Activated CD4-positive, alpha-beta T cell treated with anti-CD3 and anti-CD28 coated beads for 36 hours (primary cell): ENCODE measurements at places on chromosomes 1 and 21.

GRCh38 chr1:168468042-168468809 is 75.6 kb downstream of the XCL2 start:
- no peak for DNase-seq

- no peak for DNase-seq
Measured at GRCh38 chr1:93681989-93682412, 364 bp upstream of the BCAR3 start.

GRCh38 chr21:14716761-14717396 is 170.8 kb upstream of the SAMSN1 start:
- DNase-seq, result no peak

DNA sequence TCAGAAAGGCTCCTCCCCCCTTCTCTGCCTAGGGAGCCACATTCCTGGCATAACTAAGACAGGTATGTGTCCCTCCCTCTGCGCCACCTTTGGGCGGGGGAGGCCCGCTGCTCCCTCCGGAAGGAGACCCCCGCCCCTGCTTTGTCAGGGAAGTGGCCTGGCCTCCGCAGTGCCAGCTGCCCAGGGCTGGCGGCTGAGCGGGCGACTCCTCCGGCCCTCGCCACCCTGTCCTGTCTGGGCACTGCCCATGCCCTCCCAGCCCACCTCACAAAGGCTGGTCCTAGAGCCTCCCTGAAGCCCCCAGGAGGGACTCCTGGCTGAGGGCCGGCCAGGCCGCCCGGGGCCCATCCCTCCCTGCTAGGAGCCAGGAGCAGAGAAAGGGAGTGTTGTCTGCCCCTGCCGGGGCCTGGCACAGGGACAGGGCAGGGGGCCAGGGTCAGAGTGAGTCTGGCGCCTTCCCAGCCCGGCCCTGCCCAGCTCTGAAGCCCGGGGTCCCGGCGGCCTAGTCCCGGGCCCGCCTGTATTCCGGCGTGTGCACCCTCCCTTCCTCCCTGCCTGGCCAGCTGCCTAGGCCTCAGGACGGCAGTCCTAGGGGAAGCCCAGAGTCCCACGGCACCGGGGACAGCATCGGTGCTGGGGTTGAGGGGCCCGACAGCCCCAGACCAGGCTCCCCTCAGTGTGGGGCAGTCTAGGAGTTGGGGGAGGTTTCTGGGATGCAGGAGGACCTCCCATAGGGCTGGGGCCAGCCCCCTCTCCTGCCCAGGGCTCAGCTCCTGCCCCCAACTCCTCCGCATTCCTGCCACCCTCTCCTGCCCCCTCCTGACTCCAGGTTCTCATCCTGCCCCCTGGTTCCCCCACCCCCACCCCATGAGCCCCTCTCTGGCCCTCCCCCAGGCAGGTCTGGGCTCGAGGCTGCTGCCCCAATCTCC is 5.1 kb downstream of the AGRN start:
- no peak for DNase-seq

- DNase-seq, result no peak
Measured at GRCh38 chr1:35001743-35002142, 16.6 kb upstream of the TMEM35B start.

DNA sequence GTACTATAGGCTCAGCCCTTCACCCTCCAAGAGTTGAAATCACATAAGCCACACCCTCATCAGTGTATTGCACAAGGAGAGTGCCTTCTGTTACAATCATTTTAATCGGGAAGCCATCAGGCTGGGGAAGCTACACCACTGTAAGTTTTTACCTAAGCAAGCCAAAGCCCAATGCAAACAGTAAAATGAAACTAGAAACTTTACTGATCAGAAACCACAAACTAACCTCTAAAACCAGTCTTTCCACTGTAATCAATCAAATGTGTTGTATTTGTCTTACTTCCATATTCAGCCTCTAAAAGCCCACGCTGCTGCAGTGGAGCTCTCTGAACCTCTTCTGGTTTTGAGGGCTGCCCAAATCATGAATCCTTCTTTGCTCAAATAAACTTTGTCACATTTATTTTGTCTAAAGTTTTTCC is 26.2 kb downstream of the CAPN8 start:
- DNase-seq, result peak; percentile 26

- no peak for DNase-seq
Measured at GRCh38 chr1:222656391-222657155, 38.7 kb downstream of the MIA3 start.

DNA sequence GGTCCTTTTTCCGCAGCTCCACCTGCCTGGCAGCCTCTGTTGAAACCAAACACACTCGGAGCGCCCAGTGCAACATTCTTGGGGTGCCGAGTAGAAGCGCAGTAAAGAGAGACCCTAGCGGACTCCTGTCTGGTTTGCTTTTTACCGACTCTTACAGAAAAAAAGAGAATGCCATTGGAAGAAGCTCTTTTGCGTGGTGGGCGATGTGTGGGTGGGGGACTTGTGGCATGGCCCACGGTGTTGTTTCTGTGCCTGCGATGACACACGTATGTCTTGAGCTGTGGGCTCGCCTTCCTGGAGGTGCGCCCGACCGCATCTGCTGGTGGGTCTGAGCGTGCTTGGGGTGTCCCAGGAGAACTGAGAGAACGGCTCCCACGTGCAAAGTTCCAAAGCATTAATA is 7.3 kb upstream of the BARHL2 start:
- DNase-seq, result no peak

GRCh38 chr1:57752843-57753242 is 329.0 kb upstream of the DAB1 start:
- DNase-seq, result no peak

GRCh38 chr21:42414928-42415769 is 11.4 kb downstream of the UBASH3A start:
- DNase-seq, result peak; percentile 99

GRCh38 chr1:21157054-21157453 is 19.6 kb downstream of the EIF4G3 start:
- DNase-seq, result no peak

- no peak for DNase-seq
Measured at GRCh38 chr1:66402194-66402593, 131.8 kb upstream of the SGIP1 start.

GRCh38 chr1:236997361-236997760 is 6.9 kb downstream of the MT1HL1 start:
- DNase-seq, result no peak

DNA sequence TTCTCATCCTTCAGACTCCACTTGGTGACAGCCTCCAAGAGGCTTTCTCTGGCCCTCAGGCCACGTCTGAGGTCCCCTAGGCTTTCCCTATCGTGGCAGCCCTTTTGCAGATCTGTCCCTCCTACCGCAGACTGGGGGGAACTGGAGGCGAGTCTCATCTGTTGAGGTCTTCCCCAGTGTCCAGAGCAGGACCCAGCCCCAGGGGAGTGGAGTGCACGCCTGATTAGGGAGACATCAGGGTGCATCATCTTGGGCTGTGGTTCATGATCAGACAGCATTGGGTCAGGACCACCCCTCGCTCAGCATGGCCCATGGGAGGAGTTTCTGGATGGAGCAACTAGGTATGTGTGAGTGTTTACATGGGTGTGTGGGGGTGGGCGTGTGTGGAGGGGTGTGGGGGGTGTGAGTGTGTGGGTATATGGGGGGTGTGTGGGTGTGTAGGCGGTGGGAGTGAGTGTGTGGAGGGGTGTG is 8.5 kb upstream of the MATN1 start:
- DNase-seq, result peak; percentile 58

DNA sequence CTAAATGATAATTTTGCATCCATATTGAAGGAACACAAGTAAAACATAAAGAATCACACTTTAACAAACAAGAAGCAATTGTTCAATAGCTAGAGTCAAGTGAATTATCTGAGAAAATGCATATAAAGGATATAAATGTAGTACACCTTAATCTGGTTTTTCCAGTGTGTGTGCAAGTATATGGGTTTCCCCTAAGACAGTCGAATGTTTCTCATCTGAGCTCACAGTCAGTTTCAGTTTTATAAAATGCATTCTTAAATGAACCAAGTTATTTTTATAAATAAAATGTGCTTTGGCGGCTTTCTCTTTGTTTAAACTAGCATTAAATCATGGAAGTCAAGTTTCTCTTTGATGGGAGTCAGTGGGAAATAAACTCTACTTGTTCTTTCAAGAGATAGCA is 125.9 kb downstream of the PTPRC start:
- no peak for DNase-seq

GRCh38 chr1:116111524-116112021 is 374 bp downstream of the MAB21L3 start:
- DNase-seq, result no peak

- no peak for DNase-seq
Measured at GRCh38 chr1:27397110-27397509, 4.7 kb downstream of the GPR3 start.

GRCh38 chr1:160040476-160040875 is 8.7 kb upstream of the PIGM start:
- no peak for DNase-seq

- no peak for DNase-seq
Measured at GRCh38 chr1:36582066-36582755, 99.5 kb upstream of the CSF3R start.

GRCh38 chr1:90850181-90850897 is 133.2 kb upstream of the BARHL2 start:
- peak; percentile 15 for DNase-seq

- peak; percentile 38 for DNase-seq
Measured at GRCh38 chr1:72283307-72284083, 1.2 kb upstream of the NEGR1 start.

- peak; percentile 8 for DNase-seq
Measured at GRCh38 chr21:16588433-16588860, 858.7 kb downstream of the USP25 start.

GRCh38 chr1:28087614-28088167 is 719 bp downstream of the EYA3 start:
- peak; percentile 63 for DNase-seq

- no peak for DNase-seq
Measured at GRCh38 chr1:154856049-154856448, 14.0 kb downstream of the KCNN3 start.

DNA sequence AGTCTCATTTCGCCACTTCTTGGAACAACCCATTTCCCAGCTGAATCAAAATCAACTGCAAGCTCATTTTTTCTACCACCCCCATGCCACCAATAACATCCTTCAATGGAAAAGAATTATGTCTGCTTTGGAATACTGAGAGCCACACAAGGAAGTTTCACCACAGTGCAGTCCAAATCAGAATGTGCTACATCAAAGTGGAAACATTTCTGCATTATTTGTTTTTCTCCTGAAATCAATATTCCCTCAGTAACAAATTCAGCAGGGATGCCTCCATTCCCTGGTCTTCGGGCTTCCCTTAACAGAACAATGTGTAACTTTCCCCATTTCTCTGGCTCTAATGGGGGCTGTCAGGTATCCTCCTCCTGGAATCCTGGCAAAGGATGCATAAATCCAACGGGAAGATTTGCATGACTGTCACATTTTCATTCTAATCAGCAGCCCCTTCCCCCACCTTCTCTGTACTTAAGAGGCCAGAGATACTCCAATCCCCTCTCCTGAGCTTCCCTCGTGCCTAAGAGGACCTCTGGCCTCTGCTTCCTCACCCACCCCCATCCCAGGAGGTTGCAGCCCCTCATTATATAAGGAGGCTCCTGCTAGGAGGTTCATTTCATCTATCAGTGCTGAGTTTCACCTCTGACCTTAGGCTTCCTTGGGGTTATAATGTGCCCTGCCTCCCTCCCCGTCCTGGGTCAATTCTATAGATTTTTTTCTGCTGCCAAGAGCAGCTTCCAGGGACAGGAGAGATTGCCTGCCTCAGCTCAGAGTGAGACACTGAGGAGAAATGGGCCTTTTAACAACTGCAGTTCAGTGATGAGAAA is 201.1 kb downstream of the OMA1 start:
- DNase-seq, result no peak

DNA sequence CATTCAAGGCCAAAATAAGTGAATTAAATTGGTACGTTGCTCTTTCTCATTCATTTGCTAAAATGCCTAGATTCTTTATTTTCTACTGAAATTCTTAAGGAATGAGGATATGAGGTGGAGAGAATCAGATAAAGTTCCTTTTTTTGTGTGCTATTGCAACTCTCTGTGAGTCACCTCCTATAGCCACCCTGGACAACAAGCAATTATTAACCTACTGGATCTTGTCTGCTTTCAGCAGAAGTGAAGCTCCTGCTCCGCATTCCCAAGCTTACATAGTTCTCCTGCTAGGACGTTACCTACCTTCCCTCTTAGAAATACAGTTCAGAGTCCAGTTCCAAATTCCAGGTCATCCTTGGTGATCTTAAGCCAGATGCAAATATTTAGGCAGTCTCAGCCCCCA is 4.8 kb upstream of the KCNJ6 start:
- DNase-seq, result no peak

DNA sequence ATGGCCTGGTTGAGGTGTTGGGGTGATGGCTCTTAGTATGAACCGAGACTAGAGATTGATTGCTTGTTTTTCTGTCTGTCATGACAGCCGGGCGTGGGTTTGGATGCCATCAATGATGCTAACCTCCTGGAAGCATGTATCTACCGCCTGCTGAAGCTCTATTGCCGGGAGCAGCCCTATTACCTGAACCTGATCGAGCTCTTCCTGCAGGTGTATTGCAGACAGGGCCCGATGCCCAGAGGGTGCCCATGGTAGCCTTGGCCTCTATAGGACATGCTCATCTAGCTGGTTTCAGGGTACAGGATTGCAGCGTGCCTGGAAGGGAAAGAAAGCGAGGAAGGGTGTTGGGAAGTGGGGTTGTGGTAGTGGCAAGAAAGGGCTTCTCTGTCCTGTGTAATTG is 2.6 kb upstream of the RUSC1 start:
- DNase-seq, result no peak

DNA sequence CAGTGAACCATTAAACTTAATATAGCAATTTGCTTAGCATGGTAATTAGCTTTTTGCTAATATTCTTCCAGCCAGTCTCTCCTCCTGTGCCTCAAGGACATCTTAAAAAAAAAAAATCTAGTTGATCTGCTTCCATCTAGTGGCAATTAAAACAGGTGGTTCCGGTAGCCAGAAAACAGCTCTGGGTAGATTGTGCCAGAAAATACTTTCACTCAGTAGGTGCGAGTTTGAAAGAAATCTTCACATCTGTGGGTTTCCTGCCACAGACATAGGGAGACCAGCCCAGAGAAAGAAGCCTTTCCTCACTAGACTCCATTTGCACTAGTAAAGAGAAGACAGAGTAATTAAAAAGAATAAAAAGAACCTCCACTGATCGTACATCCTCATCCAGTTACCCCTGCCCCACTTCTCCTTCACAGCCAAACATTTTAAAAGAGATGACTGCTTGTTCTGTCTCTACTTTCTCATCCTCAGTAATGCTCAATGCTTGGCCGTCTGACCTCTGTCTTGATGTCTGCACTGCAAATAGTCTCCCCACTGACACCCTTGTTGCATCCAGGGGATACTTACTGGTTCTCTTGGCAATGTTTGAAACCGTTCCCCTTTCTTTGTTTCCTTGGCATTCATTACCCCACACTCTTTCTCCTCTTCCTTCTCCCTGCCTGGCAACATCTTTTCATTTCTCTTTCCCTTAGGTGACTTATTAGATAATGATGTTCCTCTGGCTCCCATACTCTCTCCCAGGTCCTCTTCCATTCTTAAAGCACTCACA is 16.9 kb downstream of the SELL start:
- peak; percentile 52 for DNase-seq

GRCh38 chr21:46081022-46081861 is 16.7 kb upstream of the COL6A2 start:
- DNase-seq, result no peak

- DNase-seq, result peak; percentile 29
Measured at GRCh38 chr1:33007190-33008050, 29.3 kb downstream of the AK2 start.
